ENCODE measurements at places on chromosomes 4 and X. TPM values are rescaled to one million over a fixed set of nuclear protein-coding genes. Genes with fewer than 3 reads are reported as not detected.

DNA sequence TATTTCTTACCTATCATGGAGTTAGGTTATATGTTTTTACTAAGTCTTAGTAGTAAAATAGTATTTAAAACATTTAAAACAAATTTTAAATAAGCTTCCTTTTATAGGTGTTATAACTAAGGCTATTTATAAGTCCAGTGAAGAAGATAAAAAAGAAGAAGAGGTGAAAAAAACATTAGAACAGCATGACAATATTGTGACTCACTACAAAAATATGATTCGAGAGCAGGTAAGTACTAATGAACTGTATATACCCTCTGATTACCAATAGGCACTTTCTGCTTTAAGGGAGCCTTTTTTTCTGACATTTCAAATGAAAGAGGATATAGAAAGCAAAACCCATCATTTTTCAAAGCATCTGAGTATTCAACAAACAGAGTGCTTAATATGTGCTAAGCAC lies 76.6 kb downstream of the USO1 start:
- no peak for DNase-seq

GRCh38 chr4:163666332-163666873 lies 171.9 kb downstream of the TMA16 start:
- DNase-seq, result no peak

Gene DCAF4L1
- 0.26 TPM for total RNA-seq

GRCh38 chrX:118459494-118459893 lies 36.1 kb upstream of the DOCK11 start:
- DNase-seq, result no peak

DNA sequence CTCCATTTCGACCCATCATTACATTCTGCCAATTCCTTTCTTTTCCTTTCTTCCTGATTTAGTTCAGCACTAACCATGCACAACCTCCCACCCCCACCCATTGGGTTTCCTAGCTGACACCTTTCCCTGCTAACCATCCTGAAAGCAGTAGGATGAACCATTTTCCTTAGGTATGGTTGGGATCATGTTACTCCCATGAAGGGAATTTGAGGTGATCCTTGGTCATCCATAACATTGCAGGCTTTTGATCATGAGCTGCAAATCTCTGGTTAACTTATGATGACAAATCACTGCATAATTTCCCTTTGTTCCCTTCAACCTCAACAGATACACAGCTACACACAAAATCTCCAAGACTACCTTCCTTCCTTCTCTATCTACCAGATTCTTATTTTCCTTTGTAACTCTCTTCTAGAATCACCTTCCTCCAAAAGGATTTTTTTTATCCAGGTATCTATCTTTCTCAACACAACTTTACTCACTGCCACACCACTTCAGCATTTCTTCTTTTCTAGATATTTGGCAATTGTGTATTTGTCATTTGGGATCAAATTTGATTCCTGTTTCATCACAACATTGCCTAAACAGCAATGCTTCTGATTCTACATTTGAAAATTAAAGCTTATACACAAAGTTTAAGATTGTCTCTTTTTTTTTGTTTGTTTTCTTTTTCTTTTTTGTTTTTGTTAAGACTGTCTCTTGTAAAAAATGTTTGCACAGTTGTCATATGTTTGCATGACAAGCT lies 145.1 kb downstream of the RBM47 start:
- DNase-seq, result no peak

Gene MGARP
- total RNA-seq, result 0.65 TPM

Gene FGF2
- 14.6 TPM for total RNA-seq

Gene REPS2
- 0.58 TPM for total RNA-seq

GRCh38 chr4:165079476-165079875 lies 25.8 kb downstream of the TRIM75 start:
- no peak for DNase-seq

All from neural crest cell (in vitro differentiated cells).